OCI-LY7 (cell line): ENCODE measurements at places on chromosomes 16 and 17. TPM values are rescaled to one million over a fixed set of nuclear protein-coding genes. Genes with fewer than 3 reads are reported as not detected.

DNA sequence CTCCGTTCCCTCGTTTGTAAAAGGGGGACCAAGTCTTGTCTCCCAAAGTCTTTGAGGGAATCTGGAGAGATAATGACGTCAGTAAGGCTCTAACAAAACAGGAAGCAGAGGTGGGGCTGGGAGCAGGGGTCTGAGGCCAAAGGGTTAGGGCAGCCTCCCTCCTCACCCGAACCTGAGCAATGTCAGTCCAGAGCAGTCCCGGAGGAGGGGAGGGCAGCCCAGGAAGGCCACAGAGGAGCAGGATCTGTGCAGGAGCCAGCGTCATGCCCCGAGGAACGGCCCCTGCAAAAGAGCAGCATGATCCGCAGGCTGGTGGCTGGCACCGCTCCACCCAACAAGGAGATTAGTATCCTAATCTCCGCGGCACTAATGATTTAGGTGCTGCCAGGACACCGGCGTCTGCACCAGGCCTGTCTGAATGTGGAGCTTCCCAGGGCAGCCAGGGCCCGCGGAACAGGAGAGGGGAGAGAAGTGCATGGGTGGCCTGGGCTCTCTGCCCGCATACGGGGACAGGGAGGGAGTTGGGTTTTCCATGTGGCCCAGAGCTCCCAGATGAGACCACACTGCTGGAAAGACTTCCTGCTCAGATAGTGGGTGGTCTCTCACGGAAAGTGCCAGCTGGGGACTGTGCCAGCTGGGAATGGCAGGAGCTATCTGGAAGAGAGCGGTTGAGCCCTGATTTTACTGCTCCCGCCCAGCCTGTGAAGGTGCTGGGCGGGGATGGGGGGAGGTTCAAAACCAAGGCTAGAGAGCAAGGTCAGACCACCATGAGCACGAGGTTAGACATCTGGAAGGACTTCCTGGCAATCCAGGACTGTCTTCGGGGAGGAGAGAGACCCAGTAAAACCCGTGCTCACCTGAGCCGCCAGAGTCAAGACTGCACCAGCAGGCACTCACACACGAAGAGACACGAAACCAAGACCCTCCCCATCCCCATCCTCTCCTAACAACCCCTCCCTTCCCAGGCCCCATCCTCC lies 11.0 kb upstream of the KRT17 start:
- DNase-seq = no peak

GRCh38 chr17:8162233-8162996 lies at the start of gene VAMP2:
VAMP2 (minus strand) TSS chr17:8162948; CDS start chr17:8162879, 69 bp downstream.
- peak; percentile 80 for DNase-seq

- DNase-seq = no peak
Measured at GRCh38 chr17:51155416-51155815, 2.1 kb downstream of the NME1 start.

DNA sequence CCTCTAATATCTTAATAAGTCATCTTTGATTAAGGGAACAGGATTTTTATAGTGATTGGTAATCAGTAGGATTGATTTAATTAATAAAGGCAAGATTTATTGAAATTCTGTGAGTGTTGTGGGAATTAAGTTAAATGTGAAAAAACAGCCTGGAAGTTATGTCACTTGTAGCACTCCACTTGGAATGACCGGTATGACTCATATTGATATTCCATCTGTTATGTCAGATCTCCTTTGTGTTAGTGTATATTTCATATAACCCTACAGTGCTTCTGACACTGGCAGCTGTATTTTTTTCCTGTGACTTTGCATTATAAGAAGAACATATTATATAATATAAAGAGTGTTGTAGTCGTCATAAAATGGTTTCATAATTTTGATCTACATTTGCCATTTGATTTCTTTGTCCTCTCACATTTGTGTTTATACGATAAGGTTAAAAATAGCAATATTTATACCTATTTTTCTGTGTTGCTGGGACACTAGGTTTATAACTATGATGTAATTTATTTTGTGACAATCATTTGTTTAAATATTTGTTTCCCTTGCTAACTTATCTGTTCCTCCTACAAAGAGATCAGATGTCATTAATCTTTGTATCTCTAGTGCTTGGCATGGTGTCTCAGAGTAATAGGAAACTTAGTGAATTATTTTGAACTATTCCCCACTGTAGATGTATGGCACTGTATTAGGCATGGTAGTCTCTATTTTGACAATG lies 249.0 kb downstream of the BCAS3 start:
- no peak for DNase-seq

GRCh38 chr17:62380253-62380652 lies at the start of gene EFCAB3:
EFCAB3 (plus strand) TSS chr17:62380553; CDS start chr17:62382980, 2,427 bp downstream.
- DNase-seq = no peak

GRCh38 chr16:48194828-48195556 lies 39.2 kb upstream of the ABCC12 start:
- DNase-seq = no peak

- peak; percentile 94 for DNase-seq
Measured at GRCh38 chr16:75566040-75566757, at the start of gene GABARAPL2. GABARAPL2 (plus strand) TSS chr16:75566379; CDS start chr16:75566487, 108 bp downstream.

DNA sequence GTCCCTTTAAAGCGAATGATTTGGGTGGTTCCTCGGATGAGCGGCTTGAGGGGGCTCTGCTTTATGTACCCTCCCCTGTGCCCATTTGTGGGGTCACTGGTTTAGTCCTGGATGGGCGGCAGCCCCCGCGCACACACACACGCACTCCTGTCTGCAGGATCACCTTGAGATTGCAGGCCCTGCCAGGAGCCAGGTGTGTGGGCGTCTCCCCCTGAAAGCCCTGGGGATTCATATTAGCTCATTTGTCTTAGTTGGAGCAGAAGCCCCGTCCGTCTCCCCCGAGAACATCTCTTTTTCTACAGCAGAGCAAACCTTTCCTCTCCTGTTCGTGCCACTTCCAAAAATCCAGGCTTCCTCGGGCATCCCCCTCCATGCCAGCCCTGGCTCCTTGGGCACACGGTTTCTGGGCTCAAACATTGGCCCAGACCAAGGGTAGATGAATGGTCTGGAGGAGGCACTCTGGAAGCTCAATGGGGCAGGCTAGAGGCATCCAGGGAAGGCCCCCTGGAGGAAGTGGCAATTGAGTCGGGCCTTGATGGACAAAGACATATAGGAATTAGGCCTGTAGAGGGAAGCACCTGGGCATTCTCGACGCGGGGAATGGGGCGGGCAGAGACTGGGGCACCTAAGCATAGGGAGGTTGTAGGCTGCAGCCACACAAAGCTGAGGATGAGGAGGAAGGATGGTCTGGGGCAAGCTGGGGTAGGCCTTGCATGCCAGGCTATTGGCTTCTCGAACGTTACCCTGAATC lies 218.5 kb upstream of the GSE1 start:
- DNase-seq = peak; percentile 24

DNA sequence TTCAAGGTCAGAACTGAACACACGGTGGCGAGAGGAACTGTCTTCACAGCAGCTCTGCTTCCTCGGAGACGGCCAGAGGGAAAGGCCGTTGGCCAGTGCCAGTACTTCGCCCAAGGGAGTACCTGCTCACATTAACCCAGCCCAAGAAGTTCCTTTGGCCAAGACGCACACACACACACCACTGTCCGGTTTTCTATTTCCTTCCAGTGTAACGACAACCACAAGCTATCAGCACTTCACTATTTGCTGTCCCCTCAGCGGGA lies 744 bp upstream of the GGNBP2 start:
- peak; percentile 72 for DNase-seq

- no peak for DNase-seq
Measured at GRCh38 chr16:86498671-86499439, 11.5 kb upstream of the FOXF1 start.

DNA sequence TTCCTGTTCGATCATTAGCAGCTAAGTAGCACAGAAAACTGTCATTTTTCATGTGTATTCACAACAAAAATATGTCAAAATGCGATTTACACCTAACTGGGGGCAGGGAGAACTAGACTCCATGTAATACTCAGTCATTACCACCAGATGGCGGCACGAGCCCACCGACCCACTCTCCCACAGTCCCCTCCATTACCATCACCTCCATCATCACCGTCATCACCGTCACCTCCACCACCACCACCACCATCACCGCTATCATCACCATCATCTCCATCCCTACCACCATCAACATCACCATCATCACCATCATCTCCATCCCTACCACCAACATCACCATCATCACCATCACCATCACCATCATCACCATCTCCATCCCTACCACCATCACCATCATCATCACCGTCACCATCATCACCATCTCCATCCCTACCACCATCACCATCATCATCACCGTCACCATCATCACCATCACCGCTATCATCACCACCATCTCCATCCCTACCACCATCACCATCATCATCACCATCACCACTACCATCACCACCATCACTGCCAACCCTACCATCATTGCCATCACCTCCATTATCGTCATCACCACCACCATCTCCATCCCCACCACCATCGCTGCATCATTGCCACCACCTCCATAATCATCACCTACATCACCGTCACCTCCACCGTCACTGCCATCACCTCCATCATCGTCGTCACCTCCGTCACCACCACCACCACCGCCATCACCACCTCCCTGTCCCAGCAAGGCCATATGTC lies 14.4 kb downstream of the NDUFAF8 start:
- DNase-seq = peak; percentile 63

- no peak for DNase-seq
Measured at GRCh38 chr17:32769846-32770245, 107.1 kb downstream of the MYO1D start.

- no peak for DNase-seq
Measured at GRCh38 chr17:61750656-61751055, 112.7 kb downstream of the BRIP1 start.

DNA sequence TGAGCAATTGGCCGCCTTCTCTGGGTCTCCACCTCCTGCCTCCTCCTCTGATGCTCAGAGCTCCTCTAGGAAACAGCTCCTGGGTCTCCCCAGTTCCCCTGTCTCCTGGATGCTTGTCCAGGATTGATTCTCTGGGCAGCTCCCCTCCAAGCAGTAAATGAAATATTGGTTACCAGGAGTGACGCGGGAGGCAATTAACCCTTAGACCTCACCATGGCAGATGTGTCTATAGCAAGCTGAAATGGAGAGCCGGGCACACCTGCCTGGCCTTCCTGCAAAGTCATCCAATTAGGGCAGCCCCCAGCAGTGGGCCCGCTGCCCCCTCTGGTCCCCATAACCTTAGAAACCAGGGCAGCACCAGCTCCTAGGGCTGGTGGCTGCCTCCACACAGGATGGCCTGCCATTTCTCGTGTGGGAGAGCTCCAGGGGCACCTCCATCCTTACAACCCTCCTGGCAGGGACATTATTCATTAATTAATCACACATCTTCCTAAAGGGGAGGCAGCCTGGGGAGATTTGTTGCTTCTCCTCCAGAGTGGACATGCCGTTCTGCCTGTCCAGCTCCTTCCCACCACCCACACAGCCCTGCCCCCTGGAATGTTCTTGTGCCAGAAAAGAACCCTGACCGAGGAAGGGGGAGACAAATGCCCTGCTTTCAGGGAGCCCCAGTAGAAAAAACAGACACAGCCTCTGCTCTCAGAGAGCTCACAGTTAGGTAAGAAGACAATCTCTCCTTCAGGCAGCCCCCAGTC lies 8.3 kb upstream of the KIF18B start:
- DNase-seq = no peak

- DNase-seq = peak; percentile 56
Measured at GRCh38 chr16:89534252-89534756, 26.1 kb downstream of the SPG7 start.

- DNase-seq = no peak
Measured at GRCh38 chr16:3170440-3171180, 17.4 kb upstream of the OR1F1 start.

DNA sequence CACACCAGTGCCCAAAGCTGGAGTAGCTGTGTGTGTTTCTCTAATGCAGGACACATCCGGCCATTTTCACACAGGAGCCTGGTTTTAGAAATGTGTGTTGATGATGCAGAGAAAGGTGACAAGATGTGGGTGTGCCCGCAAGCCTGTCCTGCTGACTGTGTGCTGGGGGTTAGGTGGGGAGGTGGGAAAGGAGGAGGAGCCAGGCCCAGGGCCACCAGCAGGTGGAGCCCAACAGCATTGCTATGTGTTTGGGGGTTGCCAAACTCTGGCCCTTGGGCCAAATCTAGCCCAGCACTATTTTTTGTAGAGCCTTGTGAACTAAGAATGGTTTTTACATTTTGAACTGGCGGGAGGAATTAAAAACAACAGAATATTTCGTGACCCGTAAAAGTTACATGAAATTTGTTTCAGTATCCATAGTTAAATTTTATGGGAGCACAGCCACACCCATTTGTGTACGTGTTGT lies 61.7 kb upstream of the LGALS9 start:
- peak; percentile 51 for DNase-seq

DNA sequence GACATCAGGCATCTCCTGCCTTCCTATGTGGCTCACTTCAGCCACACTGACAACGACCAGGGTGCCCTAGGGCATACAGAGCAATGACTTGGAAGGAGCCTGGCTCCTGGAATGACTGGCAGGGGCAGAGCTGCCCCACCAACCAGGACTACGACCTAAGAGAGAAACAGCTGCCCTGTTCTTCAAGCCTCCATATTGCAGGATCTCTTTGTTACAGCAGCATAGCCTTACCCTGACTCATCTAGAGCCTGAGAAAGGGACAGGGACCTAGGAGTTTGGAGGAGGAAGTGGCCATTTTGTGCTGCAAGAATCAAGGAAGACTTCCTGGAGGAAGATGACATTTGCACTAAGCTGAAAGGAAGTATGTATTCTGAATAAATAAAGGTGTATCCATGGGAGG lies 49.6 kb downstream of the GSG1L start:
- DNase-seq = no peak

DNA sequence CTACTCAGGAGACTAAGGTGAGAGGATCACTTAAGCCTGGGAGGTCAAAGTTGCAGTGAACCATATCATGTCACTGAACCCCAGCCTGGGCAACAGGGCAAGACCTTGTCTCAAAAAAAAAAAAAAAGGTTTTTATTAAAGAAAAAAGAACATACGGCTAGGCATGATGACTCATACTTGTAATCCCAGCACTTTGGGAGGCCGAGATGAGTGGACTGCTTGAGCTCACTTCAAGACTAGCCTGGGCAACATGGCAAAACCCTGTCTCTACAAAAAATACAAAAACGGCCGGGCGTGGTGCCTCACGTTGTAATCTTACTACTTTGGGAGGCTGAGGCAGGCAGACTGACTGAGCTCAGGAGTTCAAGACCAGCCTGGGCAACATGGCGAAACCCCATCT lies 38.4 kb downstream of the RANBP10 start:
- no peak for DNase-seq

NATD1 gene
- 6.0 and 6.8 TPM in 2 replicates for total RNA-seq

OR1E2 gene
- total RNA-seq = not detected in 2 replicates

VASN gene
- not detected in 2 replicates for total RNA-seq

TP53TG3B gene
- not detected in 2 replicates for total RNA-seq

MPV17L gene
- 0.08 TPM in 1 of 2 replicates, not detected in the other for total RNA-seq

ADAD2 gene
- total RNA-seq = not detected in 2 replicates

MT3 gene
- not detected in 2 replicates for total RNA-seq

KRTAP9-4 gene
- not detected in 2 replicates for total RNA-seq

INCA1 gene
- total RNA-seq = 0.82 and 1.2 TPM in 2 replicates

WNT3 gene
- total RNA-seq = 5.1 and 5.5 TPM in 2 replicates

RNU2-1 gene
- total RNA-seq = 7,263 and 7,340 TPM in 2 replicates

NPIPB13 gene
- 50.5 and 51.4 TPM in 2 replicates for total RNA-seq
